ENCODE measurements at places on chromosomes 12 and 14.

DNA sequence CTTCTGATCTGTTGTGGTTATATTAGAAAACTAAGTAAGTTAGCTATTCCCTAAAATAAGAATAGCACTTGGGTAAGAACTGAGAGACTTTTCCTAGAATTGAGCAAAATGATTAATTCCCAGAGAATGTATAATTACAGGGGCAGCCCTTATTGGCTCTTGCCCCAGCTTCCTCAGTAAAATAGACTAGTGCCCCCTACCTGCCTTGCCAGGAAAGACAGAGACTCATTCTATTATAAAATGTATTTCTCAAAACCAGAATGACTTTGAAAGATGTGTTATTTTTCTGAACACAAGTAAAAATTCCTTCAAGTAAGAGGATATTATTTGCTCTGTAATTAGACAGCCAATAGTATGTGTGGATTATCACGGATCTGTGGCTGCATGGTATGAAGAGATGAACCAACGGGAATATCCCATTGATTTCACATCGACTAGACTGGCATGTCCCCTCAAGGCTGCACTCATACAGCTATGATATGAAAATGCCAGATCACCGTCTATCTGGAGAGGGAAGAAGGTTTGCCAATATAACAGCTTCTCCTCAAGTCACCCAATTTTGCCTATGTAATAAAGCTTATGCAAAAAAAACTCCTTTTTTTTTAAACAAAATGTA lies 7.4 kb upstream of the GLRX5 start:
- peak; percentile 49 for DNase-seq

DNA sequence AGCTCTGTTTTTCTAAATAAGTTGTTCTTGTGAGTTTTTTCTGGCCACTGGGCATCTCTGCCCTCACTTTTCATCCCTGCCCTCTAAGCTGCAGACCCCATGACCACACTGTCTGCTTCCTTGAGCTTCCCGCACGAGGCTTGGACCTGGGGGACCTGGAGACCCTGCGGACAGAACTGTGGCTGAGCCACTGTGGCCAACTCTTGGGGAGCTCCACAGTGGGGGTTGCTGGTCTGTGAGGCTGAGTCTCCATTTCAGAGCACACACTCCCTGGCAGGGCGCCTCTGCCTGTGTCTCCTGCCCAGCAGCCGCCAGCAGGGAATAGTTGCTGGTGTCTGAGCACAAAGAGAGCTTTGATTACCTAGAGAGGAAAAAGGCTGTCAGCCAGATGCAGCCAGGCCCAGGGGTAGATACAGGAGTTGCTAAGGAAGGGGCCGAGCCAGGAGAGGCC lies 13.1 kb upstream of the RIN3 start:
- DNase-seq: no peak

- no peak for DNase-seq
Observed at GRCh38 chr12:56581418-56582145, 48.5 kb downstream of the BAZ2A start.

GRCh38 chr14:24032727-24033418 lies 18.9 kb upstream of the CARMIL3 start:
- no peak for DNase-seq

DNA sequence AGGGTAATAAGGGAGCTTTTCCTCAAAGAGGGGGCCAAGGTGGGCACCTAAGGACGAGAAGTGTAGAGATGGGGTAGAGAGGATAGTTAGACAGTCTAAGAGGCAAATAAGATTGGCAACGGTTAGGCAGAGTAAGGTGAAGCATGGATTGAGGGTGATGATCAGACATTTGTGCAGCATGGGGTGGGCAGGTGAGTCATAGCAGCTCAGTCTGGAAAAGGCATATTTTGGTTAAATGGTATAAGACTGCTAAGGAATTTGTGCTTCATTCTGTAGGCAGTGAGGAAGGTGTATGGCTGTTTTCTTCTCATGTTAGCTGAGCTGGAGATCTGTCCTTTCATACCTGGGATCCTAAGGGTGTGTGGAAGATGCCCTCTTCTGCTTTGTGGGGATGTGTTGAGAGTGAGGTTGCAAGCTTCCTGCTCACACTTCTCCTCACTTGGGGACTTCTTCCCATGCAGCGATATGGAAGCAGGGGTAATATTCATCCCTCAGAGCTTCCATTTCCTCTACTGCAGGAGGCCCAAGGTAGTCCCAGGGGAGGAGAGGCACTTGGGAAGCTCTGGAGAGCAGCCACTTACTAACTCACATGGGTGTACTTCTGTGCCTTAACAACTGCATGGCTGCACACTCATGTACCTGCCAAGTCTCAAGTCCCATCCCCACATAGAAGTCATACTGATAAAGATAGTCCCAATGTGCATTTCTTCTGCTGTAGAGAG lies 28.9 kb downstream of the GSG1 start:
- no peak for DNase-seq

DNA sequence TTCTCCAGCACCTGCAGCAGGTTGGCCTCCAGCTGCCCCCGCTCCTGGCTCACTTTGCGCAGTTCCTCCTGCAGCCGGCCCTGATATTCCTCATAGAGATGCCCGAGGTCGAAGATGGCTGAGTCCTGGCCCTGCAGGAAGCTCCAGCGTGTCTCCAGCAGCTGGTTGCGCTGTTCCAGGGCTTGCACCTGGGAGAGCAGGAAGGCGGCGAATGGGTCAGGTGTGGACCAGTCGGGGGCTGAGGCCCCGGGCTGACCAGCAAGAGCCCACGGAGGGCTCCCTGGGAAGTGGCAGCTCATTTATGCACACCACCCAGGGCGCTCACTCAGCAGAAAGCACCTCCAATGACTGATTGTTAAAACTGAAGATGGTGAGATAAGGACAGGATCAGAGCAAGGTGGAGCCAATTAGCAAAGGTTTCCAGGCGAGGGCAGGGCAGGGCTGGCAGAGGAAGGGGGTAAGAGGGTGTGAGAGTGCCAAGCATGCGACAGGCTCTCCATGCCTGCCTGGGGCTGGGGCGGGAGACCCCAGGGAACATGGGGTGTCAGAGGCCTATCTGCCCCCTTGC lies 6.3 kb downstream of the KRT80 start:
- no peak for DNase-seq

Measured in HAP-1 (cell line).